Hepatic stellate cell (primary cell): ENCODE measurements at places on chromosomes 12 and 14.

DNA sequence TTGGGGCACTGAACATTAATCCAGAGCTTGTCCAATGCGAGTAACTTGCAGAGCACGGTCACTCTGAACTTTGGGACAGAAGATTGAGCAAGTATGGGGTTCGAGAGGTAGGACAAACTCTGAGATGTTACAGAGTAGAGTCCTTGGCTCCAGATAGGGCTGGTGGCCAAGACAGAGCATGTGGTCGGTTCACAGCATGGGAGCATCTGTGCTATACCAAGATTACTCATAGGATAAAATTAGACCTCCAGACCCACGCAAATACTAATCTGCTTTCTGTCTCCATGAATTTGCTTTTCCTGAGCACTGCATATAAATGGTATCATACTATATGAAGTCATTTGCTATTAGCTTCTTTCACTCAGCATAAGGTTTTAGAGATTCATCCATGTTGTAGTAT is 93.4 kb upstream of the TBX5 start:
- no peak for DNase-seq

DNA sequence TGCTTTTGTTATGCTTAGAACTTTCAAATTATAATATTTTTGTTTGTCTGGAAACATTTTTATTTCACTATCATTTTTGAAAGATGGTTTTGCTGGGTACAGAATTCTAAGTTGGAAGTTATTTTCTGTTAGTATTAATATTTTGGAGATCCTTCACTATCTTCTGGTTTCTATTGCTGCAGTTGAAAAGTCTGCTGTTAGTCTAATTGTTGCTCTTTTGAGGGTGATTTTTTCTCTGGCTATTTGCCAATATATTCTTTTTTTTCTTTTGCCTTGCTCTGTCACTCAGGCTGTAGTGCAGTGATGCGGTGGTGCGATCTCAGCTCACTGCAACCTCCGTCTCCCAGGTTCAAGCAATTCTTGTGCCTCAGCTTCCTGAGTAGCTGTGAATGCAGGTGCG is 28.2 kb upstream of the ARID2 start:
- DNase-seq: no peak

- peak; percentile 59 for DNase-seq
Observed at GRCh38 chr12:14239350-14239934, 126.0 kb upstream of the ATF7IP start.

- DNase-seq: no peak
Observed at GRCh38 chr14:69428289-69428998, 30.0 kb downstream of the SLC39A9 start.

DNA sequence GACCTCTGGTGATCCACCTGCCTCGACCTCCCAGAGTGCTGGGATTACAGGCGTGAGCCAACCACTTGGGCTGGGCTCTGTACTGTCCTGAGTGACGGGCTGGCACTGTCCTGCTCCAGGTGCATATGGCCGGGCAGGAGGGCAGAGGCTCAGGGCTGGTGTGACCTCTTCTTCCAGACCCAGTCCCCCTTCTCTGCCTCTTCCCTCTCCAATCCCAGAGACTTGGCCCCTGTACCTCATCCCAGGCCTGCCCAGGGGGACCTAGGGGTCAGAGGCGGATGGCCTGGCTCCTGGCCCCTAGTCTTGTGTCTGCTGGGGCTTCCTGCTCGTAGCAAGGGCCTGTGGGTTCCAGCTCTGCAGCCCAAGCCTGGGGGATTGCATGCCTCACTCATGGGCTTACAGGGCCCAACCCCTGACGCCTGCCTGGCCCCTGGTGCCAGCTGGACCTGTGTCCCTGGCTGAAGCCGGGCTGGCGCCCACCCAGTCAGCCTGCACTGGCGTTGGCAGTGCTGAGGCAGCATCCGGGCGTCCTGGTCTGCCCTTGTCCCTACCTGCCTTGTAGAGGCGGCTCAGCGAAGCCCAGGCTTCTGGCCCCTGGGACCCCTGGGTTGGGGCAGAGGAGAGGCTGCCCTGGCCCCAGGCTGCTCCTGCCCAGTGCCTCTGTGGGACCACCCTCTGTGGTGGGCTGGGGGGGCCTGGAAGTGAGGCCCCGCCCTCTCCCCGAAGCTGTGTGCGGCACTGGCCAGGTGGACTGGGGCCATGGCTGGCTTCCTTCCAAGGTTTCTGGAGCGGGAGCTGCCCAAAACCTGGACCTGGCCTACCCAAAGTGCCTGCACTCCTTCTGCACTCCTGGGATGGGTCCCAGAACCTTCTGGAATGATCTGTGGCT is 4.3 kb downstream of the TEDC1 start:
- DNase-seq: no peak

DNA sequence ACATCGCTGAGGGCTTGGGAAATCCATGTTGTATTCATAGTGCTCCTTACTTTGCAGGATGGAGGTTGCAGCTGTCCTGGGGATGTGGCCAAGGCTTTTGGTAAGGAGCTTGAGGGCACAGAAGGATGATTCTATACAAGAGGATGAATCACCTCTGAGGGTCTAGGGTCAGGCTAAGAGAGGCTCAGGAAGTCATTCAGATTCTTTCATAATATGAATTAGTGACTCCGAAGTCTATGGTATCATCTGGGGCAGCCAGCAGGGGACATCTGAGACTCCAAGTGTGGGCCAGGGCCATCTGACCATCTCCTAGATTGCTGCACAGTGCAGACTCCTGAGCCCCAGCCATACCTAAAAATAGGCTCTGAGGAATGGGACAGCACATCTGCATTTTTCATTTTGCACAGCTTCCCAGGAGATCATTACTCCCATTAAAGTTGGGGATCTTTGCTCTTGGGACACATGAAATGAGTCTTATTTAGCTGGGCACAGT is 4.8 kb downstream of the GMPR2 start:
- DNase-seq: no peak

DNA sequence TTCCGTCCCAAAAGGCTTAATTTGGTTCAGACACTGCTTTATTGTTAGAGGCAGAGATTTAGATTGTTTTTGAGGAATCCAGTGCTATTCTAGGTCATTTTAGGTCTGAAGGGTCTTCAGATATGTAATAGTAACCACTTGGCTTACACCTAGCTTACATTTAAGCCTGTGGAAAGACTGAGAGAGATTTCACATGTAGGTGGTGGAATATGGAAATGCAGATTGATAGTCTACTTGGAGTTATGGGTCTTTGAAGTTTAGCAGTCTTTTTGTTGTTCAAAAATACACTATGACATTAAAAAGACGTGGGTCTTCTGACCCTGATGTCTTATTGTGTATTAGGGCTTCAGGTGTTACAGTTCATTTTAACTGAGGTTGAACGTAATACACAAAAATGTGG is 51.4 kb upstream of the CCT2 start:
- no peak for DNase-seq

DNA sequence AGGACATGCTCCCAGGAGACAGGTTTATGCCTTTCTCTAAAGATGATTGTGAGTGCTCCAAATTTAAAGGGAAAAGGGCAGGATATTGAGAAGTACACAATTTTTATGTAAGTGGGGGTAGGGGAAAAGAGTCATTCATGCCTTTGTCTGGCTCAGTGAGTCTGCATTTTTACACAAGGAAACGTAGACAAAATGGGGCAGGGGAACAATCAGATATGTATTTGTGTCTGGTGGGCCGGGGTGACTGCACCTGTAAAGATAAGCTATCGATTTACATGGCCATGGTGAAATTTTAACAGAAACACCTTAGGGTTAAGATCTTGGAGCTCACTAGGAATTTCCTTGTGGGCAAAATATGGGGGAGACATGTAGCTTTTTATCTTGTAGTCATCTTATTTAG is 123.6 kb downstream of the VRK1 start:
- no peak for DNase-seq

DNA sequence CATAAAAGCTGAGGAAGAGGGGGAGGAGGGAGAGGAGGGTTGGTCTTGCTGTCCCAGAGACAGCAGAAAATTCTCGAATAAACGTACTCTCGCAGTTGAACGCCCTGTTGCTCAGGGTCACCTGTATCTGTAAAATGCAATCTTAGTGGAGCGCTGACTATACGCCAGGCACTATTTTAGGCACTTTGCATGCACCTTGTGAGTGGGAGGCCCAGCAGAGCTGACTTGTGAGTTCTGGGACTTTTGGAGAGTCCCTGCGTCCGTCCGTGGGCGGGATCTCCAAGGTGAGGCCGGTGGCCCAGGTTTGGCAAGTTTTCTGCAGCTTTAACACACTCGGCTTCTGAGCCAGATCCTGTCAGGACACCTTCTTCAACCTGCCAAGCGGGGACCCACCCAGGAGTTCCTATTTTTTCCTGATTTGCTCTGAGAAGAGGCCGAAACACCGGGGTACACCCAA is 32.5 kb upstream of the PLEKHG6 start:
- DNase-seq: no peak

- no peak for DNase-seq
Observed at GRCh38 chr12:57037264-57037663, 12.7 kb downstream of the MYO1A start.

- no peak for DNase-seq
Observed at GRCh38 chr12:45446013-45446412, 230.1 kb downstream of the ANO6 start.

GRCh38 chr12:5520831-5521230 is 88.9 kb downstream of the NTF3 start:
- no peak for DNase-seq

DNA sequence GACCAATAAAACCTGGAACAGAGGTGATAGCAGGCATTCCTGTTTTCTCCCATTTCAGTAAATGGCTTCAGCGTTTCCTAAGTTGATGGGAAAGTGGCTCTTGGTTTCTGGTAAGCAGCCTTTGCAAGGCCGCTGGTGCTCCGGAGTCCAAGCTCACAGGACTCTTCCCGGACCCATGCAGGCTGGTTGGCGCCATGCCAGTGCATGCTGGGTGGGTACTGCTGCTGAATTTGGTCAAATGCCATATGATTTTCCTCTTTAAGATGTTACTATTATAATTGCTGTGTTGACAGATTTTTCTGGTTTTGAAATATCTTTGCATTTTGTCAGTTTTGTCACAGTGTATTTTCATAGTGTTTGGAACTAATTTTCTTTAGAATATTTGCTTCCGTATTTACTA is 27.7 kb downstream of the PPP2R5C start:
- no peak for DNase-seq
